ENCODE measurements at places on chromosomes 2 and 18.

GRCh38 chr2:8693157-8693821, 11.4 kb downstream of the ID2 start:
- peak; percentile 62 for DNase-seq

DNA sequence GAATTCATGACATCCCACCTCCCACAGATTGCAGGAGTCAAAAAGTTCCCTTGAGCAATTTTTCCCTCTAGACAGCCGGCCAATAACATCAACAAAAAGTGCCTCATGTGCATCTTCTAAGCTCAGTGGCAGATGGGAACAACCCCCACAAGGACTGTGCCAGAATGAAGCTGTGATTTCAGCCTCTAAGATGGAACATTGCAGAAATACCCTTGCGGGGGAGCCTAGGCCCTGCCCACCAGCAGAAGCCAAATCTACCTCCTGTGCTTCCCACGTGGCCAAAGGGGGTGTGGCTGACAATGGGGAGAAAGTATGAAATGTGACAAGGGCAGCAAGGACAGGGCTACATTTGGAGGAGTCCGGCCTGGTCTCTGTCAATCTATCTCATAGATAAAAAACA, 482.3 kb downstream of the TGIF1 start:
- DNase-seq = no peak

DNA sequence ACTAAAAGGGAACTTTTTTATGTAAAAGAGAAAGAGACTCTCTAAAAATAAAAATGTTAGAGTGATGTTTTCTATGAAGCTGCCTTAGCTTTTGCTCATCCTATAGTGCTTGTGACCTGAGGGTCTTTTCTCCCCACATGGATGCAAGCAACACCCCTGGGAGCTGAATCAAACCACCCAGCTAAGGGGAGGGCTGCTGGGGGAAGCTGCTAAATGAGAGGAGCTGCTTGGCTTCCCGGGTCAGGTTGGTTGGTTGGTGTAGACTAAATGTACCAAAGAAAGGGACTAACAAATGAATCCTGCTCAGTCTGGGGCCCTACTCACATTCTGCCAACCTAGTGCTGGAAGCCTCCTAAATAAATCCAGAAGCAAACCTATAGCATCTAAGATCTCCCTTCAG, 35.0 kb downstream of the AFF3 start:
- no peak for DNase-seq

GRCh38 chr2:190583507-190584337, 49.2 kb upstream of the NEMP2 start:
- no peak for DNase-seq

DNA sequence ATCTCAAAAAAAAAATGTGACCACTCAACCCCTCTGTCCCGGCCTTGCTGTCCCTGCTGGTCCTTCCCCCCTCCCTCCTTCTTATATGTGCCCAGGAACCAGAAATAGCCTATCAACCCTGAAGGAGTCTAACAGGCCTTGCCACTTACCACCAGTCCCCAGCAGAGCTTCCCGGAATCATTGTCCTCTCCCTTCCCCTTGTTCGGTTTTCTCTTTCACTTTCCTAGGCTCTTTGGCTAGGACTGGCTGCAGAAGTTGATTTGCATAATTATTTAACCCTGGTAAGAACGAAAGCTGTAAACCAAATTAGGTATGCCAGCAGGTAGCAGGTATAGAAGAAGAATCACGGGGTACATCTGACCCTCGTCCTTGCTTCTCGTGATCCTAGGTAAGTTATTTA, 72.6 kb upstream of the ZNF532 start:
- peak; percentile 31 for DNase-seq

DNA sequence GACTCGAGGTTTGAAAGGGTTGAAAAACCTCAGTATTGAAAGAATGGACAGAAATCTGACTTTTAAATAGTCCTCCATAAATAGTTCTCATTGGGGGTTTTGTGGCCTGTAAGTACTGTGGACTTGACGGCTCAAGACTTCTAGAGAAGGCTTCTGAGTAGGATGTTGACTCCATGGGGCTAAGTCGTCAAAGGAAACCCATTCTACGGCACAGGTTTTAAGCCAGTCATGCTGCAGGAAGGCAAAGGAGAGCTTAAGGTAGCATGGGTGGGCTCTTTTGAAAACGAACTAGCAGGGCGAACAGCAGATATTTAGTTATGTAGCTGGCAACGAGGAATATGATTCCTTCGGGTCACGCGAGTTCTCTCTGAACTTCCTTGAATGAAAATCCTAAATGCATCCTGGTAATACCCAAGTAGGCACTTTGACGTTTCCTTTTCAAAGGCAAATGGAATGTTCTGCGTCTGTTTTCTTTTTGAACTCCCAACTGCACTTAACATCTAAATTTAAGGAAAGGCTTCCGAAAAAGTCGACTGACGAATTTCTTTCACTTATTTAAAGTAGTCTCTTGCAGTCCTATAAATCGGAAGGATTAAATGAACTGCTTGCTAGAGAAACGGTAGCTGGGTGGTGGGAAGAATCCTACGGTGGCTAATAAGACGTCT, 1.1 kb upstream of the NEDD4L start:
- no peak for DNase-seq

GRCh38 chr2:3578987-3579386, 3.9 kb downstream of the RPS7 start:
- no peak for DNase-seq

DNA sequence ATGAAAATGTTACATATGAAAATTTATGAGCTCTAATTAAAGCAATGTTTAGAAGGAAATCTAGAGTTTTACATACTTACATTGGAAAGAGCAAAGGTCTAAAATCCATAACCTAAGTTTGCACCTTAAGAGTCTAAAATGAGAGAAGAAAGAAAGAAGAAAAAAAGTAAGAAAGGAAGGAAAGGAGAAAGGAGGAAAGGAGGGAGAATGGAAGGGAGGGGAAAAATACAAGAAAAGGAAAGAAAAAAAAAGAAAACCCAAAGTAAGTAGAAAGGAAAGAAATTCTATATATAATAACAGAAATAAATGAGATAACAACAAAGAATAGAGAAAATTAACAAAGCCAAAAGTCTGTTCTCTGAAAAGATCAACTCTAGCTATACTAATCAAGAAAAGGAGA, 122.6 kb downstream of the BCL2L11 start:
- no peak for DNase-seq

DNA sequence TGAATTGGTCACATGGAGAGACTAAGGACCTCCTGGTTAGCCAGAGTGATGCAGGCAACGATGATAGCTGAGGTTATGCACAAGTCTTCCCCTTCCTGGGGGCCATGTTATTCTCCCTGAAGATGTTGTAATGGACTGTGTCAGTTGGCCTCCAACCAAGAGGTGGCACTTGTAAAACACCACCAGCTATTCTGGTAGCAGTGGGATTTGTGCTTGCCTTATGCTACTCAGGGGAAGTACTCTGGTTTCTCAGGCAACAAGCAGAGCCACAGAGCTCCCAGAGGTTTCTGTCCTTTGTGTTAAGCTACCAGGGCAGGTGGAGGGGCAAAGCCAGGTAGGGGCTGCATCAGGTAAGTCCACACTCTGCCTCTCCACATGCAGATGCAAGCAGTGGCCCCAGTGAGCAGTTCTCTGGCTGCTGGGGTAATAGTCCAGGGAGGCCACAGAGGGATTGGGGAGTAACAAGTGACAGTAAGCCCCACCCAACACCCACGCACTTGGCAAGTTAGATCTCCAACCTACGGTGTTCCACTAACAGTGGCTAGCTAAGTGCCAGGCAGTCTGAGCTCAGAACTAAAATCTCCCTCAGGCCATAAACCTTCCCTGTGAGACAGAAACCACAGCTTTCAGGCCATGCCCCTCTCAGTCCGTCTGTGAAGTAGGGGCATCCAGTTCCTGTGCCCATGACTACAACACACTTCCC, 99.7 kb downstream of the RND3 start:
- DNase-seq = no peak

DNA sequence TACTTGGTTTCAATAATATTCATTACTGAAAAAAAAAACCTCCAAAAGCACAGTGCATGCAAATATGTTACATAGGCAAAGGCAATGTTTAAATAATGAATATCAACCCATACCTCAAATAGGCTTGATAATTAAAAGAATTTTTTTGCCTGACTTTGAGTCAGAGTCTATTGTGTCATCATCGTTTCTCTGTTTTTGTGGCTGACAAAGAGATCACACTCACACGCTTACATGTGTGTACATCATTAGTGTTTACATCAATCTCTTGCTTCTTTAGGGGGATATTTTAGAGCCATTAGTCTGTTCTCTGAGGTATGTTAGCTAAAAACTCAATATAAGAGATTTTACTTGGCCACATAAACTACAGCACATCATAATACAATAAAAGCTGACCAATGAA, 150.3 kb upstream of the MMADHC start:
- DNase-seq = no peak

- no peak for DNase-seq
Measured at GRCh38 chr2:158042666-158043065, 59.0 kb upstream of the UPP2 start.

DNA sequence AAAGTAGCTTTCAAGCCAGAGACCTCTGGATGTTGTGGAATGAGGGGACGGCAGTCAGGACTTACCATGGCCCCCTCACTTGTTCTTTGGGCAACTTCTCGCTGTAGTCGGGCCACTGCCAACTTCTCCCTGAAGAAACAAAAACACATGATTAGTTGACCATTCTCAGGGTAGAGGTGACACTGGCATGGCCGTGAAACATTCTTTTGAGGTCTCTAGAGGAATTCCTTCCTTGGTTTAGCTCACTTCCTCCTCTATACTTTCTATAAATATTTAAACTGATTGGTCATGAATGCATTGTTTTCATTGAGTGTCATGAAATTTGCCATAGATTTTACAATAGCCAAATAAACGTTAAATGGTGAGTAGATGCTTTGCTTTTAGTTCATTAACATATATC, 354.6 kb downstream of the NCKAP5 start:
- DNase-seq = no peak

DNA sequence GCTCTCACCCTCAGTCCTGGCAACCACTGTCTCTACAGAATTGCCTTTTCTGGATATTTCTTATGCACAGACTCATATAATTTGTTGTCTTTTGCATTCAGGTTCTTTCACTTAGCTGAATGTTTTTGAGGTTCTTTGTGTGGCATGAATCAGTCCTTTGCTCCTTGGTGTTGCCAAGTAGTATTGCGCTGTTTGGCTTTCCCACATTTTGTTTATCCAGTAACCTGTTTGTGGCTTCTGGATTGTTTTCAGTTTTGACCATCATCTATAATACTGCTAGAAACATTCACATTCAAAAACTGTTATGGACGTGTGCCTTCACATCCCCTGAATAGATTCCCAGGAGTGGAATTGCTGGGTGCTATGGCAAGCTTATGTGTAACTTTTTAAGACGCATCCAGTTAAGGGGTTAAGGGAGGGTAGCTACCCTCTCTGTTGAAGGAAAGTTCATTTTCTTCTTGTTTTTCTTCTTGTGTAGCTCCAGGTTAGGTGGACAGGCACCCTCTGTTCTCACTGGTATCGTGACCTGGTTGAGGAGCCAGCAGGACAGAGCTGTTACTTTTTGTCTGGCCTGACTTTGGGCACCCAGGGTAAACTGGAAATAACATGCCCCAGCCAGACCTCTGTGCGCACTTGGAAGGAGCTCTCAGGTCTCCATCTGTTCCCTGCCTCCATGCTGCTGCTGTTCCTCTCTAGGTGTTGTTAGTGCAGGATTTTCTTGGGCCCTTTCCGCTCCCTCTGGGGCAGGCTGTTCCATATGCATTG, 29.6 kb downstream of the ARHGAP25 start:
- no peak for DNase-seq

GRCh38 chr2:58532641-58533040, 291.5 kb upstream of the FANCL start:
- no peak for DNase-seq

GRCh38 chr2:134515137-134515536, 203.7 kb downstream of the TMEM163 start:
- DNase-seq = no peak

GRCh38 chr2:107091163-107091864, 205.3 kb upstream of the ST6GAL2 start:
- no peak for DNase-seq

DNA sequence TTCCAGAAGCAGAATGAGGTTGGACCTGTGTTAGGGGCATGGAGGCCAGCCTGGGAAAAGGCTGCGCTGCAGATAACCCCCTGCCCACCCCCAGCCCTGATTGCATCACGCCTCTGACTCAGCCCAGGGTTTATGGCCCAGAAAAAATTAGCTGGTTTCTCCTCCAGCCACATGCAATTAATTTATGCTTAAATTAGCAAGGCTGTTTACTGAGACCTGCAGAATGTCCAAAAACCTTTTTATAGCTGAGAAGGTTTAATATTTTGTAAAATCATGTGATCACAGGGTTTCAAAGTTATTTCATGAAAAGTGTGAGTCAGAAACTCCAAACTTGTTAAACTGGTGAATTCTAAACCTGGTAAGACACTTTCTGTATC, 123.1 kb upstream of the HDAC4 start:
- no peak for DNase-seq

- DNase-seq = no peak
Measured at GRCh38 chr18:70363861-70364260, 75.0 kb downstream of the SOCS6 start.

- no peak for DNase-seq
Measured at GRCh38 chr2:14781142-14781541, 148.6 kb downstream of the LRATD1 start.

- DNase-seq = no peak
Measured at GRCh38 chr2:71102981-71103681, 26.9 kb downstream of the MCEE start.

- no peak for DNase-seq
Measured at GRCh38 chr18:22977847-22978701, 44.9 kb downstream of the RBBP8 start.

DNA sequence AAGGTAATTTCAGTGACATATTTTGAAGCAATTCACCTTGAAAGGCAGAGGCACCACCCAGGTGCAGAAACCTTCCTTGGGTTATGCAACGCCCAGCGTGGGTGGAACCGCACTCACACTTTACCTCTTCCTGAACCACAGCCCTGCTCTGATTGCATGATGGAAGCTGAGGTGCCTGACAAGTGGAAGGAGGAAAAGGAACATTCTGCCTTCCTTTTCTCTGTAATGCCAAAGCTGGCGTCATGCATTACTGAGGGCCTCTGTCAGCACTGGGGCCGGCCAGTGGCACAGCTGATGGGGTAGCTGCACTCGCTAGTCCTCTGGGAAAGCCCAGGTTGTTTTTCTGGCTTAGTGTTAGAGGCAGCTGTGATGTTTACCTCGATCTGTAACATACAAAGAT, 266.5 kb downstream of the NEDD4L start:
- DNase-seq = peak; percentile 87

- DNase-seq = no peak
Measured at GRCh38 chr2:170229744-170230143, 51.8 kb downstream of the MYO3B start.

DNA sequence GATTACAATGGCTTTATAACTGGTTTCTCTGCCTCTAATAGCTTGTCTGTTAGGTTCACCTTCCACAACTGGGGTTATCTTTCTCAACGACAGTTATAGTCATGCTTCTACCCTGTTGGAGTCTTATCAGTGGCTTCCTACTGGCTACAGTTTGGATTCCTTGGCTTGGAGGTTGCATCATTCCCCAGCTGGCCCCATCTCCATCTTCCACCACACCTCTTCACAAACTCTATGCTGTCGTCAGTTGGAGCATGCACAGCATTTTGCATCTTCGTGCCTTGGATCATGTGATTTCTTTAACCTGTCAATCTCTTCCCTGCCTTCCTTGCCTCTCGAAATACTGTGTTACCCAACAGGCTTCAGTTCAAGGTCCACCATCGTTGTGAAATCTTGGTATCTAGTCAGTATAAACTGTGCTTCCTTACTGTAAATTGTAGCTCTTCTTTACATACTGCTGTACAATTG, 316.3 kb upstream of the CXCR4 start:
- no peak for DNase-seq

- no peak for DNase-seq
Measured at GRCh38 chr2:18430996-18431748, 129.3 kb downstream of the RDH14 start.

GRCh38 chr2:31967790-31968189, 43.0 kb downstream of the MEMO1 start:
- DNase-seq = no peak

Data from transverse colon (tissue), 4 donors.